Aorta (tissue), 5 donors: ENCODE measurements at places on chromosomes 7 and 10. TPM values are rescaled to one million over a fixed set of nuclear protein-coding genes. Genes with fewer than 3 reads are reported as not detected.

Gene PILRA
- 21.5 TPM for total RNA-seq

Gene RSPH10B
- not detected for total RNA-seq

Gene GNAT3
- total RNA-seq = not detected

Gene ELAPOR2
- 17.9 TPM for total RNA-seq

Gene ANKRD61
- total RNA-seq = not detected

GRCh38 chr7:124152859-124153692 is 120.2 kb upstream of the TMEM229A start:
- DNase-seq = no peak
- H3K27ac ChIP-seq = peak overlapping the region; percentile 18
- H3K36me3 ChIP-seq = no peaks in the 10 kb centered on the region
- no peaks in the 10 kb centered on the region for H3K27me3 ChIP-seq

DNA sequence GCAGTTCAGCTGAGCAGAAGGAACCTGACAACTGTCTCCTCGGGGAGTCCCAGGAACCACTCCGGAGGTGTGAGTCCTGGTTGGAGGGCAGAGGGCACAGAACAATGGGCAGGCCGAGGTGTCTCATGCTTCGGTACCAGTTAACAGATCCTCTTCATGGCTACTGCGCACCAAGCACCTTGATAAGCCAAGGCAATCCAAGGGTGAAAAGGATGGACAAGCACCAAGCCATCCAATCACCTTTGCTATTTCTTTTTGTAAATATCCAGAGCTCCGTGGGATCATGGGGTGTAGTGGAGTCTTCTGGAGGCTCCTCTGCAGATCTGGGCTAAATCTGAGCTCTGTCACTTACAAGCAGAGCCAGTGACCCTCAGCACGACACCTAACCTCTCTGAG is 233.5 kb downstream of the WDR11 start:
- no peaks in the 10 kb centered on the region for H3K4me1 ChIP-seq
- no peak overlapping the region for H3K27ac ChIP-seq
- H3K27me3 ChIP-seq = no peaks in the 10 kb centered on the region
- H3K4me3 ChIP-seq = no peak overlapping the region
- DNase-seq = no peak
- H3K36me3 ChIP-seq = no peaks in the 10 kb centered on the region

DNA sequence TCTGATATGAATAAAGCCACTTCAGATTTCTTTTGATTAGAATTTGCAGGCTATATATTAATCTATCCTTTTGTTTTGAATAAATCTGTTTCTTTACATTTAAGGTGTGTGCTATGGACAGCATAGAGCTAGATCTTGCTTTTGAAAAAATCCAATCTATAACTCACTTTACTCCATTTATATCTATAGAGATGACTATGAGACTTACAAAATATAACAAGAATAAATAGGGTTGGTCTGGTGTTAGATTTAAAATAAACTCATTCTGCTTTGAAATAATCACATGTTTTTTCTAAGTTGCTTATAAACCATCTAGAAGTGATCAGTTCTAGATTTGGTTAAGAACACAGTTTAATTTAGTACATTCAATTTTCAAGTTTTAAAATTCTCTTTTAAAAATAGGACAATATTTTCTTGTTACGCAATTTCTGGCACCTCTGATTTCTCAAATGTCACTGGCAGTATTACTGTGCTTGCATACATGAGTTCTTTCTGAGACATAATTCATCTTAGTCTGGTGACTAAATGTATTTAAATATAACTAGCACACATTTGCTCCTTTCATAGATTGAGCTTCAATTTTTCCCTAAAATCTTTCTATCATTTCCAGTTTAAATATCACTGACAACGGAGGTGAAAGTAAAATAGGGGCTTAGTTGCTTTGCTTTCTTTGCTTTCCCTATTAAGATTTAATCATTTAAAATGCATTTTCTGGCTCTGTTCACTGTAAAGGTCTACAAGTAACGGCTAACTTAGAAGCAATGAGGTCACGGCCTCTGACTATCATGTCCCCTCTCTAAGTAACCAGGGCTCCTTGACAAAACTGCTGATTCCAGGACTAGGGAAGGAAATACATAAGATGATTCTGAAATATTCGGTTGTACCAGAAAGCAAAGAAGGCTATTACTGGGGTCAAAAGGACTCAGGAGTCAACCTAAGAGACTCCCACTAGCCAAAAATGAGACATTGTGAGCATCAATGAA is 89.3 kb downstream of the ICA1 start:
- DNase-seq = no peak
- H3K4me1 ChIP-seq = no peaks in the 10 kb centered on the region
- no peak overlapping the region for H3K27ac ChIP-seq
- H3K4me3 ChIP-seq = no peak overlapping the region
- H3K36me3 ChIP-seq = no peaks in the 10 kb centered on the region
- H3K27me3 ChIP-seq = no peaks in the 10 kb centered on the region

DNA sequence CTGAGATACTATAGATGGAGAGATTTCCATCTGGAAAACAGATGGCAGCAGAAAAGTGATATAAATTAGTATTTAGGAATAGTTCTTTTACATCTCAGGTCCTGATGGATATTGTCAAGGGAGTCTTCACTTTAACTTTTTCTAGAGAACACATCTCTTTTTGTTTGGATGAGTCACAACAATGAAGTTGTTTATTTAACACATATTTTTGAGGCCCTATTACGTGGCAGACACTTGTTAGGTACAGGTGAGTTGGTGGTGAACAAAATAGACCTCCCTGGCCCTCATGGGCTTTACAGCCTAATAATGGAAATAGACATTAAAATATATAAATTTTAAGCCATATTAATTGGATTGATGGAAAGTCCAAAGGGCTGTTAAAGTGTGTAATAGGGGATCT is 168.3 kb downstream of the VTI1A start:
- H3K4me1 ChIP-seq = no peaks in the 10 kb centered on the region
- no peak for DNase-seq
- no peaks in the 10 kb centered on the region for H3K27me3 ChIP-seq
- H3K27ac ChIP-seq = no peak overlapping the region

GRCh38 chr10:59793919-59794318 is 40.7 kb upstream of the MRLN start:
- no peak overlapping the region for H3K4me3 ChIP-seq
- H3K27ac ChIP-seq = no peak overlapping the region
- H3K27me3 ChIP-seq = no peaks in the 10 kb centered on the region
- no peak for DNase-seq

GRCh38 chr7:886626-887487 is 10.5 kb downstream of the GET4 start:
- H3K4me1 ChIP-seq = no peaks in the 10 kb centered on the region
- H3K4me3 ChIP-seq = no peak overlapping the region
- H3K27ac ChIP-seq = no peak overlapping the region
- no peaks in the 10 kb centered on the region for H3K36me3 ChIP-seq
- DNase-seq = peak; percentile 66
